Endothelial cell of umbilical vein (primary cell): ENCODE measurements at places on chromosomes 6 and 20. TPM values are rescaled to one million over a fixed set of nuclear protein-coding genes. Genes with fewer than 3 reads are reported as not detected.
A peak's percentile ranks its signal among the peaks of the same experiment; 100 is the strongest.

The KCNG1 gene
- 0.22 and 0.24 TPM in 2 replicates for polyA plus RNA-seq

The ZC3H12D gene
- 0.03 and 0.06 TPM in 2 replicates for polyA plus RNA-seq

- no peak for DNase-seq
Observed at GRCh38 chr6:52328729-52329128, 33.2 kb upstream of the PAQR8 start.

- no peak for DNase-seq
Observed at GRCh38 chr6:27178860-27179259, 68.6 kb upstream of the PRSS16 start.

GRCh38 chr6:57021086-57021720, 25.3 kb upstream of the KIAA1586 start:
- peak; percentile 54 for DNase-seq

GRCh38 chr20:625360-625932, 15.3 kb upstream of the TCF15 start:
- peak; percentile 35 for DNase-seq

GRCh38 chr6:25829375-25829774, 2.5 kb downstream of the SLC17A1 start:
- DNase-seq: no peak

DNA sequence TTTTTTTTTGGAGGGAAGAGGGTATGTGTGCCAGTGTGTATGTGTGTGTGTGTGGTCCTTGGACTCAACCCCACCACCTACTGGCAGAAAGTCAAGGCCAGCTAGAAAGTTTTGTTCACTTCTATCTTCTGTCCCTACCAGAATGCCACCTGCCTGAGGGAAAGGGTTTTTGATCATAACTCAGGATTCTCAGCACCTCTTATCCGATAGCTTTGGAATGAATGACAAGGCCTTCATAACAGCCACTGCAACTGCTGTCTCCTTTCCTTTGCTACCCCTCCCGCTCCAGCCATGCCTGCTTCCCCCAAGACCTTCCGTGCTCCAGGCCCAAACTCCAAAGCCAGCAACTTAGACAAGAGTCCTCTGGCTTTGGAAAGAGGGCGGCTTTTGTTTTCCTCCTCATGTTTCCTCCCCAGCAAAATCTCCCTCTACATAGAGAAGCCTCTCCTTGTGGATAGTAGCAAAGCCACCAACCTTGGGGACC, 18.7 kb downstream of the BTN3A1 start:
- DNase-seq: peak; percentile 54

The COL19A1 gene
- not detected in 2 replicates for polyA plus RNA-seq

GRCh38 chr6:88472851-88473525, 306.8 kb upstream of the CNR1 start:
- DNase-seq: no peak
